ENCODE measurements at places on chromosomes 2 and 18.

GRCh38 chr2:178895872-178896271 lies 88.6 kb upstream of the TTN start:
- no peak for DNase-seq

DNA sequence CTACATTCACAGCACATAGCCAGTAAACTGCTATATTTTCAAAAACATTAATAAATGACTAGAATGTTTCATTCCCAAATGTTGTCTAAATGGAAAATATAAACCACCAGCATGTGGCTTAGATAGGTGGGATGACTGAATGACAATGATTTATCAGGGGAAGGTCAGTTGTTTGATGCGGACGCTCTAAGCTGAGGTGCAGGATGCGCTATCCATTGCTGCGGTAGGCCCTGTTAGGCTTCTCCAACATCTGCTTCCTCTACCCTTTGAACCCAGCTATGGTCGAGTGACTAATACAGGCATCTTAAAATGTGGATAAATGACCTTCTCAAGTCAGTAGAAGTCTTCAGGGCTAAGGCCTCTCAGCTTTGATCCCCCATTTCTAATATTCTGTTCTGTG lies 584.2 kb downstream of the CMPK2 start:
- DNase-seq: no peak

DNA sequence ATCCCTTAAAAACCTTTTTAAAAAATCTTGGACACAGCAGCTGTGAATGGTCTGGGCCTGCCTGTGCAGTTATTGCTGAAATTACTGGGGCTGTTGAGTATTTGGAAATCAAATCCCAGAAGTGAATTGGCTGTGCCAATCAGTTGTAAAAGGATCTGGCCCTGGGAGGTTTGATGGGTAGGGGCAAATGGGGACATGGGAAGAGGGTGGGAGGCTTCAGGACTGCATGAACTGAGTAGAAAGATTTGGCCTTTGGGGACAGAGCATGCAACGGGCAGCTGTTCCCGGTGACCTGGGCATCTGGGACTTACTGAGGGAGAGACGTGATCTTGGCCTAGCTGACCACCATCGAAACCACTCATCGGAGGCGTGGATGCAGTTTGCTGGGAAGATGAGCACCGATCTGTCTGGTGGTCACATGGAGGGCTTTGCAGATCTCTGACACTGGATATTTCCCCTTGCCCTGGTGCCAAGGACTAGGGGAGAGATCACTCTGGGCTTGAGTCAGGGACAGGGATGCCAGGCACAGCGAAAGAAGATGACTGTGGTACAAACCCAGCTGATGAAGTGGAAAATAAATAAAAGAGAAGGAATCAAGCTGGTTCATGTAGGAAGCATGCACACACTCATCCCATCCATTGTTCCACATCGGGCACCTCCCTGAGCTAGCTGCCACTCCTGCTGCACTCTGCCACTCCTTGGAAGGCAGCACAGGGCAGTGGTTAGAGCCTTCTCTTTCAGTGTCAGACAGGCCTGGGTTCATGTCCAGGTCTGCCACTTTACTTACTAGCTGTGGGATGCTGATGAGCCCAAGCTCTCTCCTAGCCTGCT lies 58.4 kb downstream of the SEMA4F start:
- no peak for DNase-seq

GRCh38 chr2:30191819-30192271 lies 39.5 kb upstream of the LBH start:
- no peak for DNase-seq

- peak; percentile 2 for DNase-seq
Measured at GRCh38 chr2:66334237-66335029, 100.5 kb upstream of the MEIS1 start.

DNA sequence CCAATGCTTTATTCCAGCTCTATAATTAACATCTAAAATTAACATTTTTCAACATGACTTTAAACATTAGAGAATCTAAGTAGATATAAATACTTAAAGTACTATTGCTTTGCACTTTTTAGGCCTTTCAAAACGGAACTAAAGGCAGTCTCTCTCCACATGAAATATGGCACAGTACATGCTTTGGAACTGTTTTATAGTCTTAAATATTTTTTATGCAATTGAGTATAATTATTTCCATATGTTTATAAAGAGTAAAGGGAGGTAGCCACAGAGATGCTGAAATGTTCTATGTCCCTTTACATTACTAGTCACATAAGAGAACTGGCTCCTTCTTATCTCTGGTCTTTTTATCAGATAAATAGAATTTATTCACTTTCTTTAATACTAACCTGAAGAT lies 674.0 kb downstream of the PLCL1 start:
- no peak for DNase-seq

- DNase-seq: no peak
Measured at GRCh38 chr2:205740381-205740780, 58.1 kb downstream of the NRP2 start.

DNA sequence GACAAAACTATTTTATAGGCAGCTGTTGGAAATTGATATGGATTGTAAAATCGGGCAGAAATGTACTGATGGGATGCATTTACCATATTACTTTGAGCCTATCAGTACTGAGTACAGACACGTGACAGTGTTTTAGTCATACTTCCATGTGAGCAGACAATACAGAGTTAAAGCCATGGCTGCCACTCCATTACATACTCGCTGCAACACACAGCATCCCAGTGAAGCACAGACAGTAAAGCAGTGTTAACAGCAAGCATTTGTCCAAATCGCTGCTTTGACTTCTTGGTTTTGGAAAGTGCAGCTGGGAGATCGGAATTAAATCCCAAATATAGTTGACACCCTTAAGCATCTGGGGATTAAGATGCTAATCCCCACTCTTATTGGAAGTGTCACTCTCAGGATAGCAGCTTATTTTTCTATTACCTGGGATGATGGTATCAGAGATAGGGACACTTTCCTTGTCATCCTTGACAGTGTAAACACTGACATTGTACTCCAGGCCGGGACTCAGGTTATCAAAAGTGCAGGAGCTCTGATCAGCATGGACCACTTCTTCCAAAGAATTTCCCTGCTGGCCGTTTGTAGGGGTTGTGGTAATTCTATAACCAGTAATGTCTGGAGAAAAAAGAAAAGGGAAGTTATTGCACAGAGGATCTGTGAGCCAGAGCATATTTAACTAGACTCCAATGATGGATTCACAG lies 41.6 kb downstream of the FN1 start:
- DNase-seq: no peak

- no peak for DNase-seq
Measured at GRCh38 chr2:177519534-177520115, 127.1 kb downstream of the AGPS start.

GRCh38 chr2:7437141-7437540 lies 519.9 kb downstream of the RNF144A start:
- DNase-seq: no peak

DNA sequence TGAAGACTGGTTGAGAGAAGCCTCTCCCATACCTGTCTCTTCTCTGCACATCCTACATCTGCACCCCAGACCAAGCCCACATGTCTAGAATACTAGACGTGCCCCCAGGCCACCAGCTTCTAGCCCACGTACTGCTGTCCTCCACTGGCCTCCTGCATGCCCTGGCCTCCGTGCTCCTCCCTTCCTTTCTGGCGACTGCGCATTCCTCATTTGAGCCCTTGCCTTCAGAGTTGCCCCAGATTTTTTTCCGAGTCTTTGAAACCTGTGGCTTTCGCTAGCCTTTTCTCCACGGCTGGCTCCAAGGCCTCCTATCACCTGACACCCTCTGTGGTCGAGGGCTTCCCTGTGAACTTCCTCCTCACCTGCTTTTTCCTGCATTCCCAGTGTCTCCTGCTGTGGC lies 11.2 kb downstream of the RNF144A start:
- no peak for DNase-seq

GRCh38 chr2:168583064-168583709 lies 127.1 kb downstream of the CERS6 start:
- DNase-seq: no peak

DNA sequence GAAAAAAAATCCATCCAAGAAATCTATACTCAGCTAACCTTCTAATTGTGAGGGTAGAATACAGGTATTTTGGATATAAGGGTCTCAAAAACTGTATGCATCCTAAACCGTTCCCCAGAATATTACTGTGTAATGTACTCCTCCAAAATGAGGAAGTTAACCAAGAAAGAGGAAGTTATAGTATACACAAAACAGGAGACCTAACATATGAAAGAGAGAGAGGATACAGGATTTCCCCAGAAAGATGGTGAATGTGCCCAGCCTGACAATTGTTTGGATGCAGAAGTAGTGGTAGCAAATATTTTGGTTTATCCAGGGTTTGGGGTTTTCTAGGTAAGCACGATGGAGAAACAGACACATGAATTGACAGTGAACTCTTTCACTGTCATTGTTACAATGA lies 50.6 kb downstream of the GALNT3 start:
- DNase-seq: no peak

- DNase-seq: no peak
Measured at GRCh38 chr2:7748717-7749415, 831.7 kb downstream of the RNF144A start.

Measured in NCI-H1436 (cell line).